ENCODE measurements at places on chromosomes 1 and 21.
A peak's percentile ranks its signal among the peaks of the same experiment; 100 is the strongest.

DNA sequence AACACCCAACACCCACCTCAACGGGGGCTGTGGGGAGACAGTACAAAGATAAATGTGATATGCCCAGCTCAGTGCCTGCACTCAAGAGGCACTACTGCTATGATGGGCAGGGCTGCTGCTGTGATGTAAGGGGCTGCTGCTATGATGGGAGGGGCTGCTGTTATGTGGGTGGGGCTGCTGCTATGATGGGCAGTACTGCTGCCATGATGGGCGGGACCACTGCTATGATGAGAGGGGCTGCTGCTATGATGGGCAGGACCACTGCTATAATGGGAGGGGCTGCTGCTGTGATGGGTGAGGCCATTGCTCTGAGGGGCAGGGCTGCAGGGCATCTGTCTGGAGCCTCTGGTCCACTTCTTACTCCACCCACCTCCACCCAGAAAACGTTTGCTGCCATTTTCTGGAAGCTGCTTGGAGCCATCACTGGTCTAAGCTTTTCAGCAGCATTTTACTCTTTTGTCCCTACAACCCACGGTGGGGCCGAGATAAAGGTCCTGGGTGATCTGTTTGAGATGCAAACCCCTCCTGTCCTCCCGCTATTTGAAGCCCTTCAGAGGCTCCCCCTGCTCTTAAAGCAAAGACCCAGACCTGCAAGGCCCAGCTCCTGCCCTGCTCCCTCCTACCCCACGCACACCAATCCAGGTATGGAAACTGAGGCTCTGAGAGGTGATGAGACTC is 656.9 kb downstream of the PTPRU start:
- no peak for DNase-seq

DNA sequence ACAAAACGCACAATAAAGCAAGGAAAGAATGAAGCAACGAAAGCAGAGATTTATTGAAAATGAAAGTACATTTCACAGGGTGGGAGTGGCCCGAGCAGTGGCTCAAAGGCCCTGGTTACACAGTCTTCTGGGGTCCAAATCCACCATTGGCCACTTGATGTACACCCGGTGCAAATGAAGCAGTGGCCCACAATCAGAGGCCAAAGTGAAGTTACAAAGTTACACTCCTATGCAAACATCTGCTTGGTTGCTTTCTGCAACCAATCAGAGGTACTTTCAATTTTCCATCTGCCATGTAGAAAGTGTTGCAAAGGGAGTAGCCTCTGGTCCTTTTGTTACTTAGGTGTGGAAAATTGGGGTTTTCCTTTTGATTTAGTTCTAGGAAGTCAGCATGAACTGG is 10.0 kb upstream of the DNAH14 start:
- DNase-seq = no peak

GRCh38 chr1:10598389-10598702 is 123.6 kb downstream of the PEX14 start:
- DNase-seq = no peak

DNA sequence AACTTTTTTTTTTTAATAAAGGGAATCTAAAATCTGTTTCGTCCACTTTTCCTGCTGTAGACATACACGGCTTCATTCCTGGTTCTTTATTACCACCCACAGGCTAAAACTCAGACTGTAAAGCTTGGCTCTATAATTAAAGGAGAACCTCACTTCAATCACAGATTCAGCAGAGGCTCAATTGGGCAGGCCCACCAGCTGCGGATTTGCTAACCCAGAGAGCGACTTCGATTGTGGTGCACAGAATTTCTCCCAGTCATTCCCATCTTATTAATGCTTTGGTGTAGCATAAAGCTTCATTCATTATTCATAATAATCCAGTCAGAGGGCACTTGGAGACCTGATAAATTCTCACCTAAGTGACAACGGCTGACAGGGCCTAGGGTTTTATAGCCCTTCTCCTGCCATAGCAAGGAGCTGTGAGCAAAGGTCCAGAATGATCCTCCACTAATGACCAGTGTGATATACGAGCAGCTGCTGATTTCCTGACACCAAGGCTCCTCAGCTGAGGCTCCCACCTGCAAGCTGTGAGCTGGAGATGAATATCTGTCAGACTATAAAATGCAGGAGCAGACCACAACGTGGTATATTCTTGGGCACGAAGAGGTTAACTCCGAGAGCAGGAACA is 149.0 kb downstream of the ATP6V1G3 start:
- DNase-seq = no peak

DNA sequence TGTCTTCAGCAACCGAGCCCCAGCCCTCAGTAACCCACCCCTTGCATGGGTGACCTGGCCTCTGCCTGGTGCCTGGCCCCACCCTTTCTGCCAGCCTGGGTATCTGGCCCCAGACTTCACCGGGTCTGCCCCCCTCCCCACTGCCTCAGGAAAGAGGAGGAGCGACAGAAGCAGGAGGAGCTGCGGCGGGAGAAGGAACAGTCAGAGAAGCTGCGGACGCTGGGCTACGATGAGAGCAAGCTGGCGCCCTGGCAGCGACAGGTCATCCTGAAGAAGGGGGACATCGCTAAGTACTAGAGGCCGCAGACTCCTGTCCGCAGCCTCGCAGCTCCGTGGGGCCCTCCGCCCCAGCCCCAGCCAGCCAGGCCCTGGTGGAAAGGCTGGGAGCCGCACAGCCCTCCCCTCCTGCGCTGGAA is 6.1 kb downstream of the TNFRSF25 start:
- peak; percentile 62 for DNase-seq

GRCh38 chr1:67004176-67004575 is 49.8 kb downstream of the SLC35D1 start:
- no peak for DNase-seq

GRCh38 chr1:187928288-187928687 is 1099.5 kb downstream of the PLA2G4A start:
- DNase-seq = no peak

- DNase-seq = no peak
These were observed 286.9 kb downstream of the KIF26B start for GRCh38 chr1:245441689-245442088.

DNA sequence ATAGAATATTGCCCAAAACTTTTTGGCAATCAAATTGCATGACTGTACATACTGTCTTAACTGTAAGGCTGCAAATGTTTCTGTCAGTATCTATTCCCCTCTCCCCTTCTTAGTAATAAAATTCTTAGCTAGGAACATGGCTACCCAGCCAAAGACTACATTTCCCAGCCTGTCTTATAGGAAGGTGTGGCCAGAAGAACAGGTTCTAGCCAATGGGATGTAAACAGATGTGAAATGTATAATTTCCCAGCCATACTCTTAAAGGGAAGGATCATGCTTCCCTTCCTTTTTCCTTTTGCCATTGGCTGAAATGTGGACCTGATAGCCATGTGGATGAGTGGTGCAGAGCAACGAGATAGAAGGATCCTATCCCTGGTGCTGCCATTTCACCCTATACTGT is 7.0 kb upstream of the HIVEP3 start:
- no peak for DNase-seq

DNA sequence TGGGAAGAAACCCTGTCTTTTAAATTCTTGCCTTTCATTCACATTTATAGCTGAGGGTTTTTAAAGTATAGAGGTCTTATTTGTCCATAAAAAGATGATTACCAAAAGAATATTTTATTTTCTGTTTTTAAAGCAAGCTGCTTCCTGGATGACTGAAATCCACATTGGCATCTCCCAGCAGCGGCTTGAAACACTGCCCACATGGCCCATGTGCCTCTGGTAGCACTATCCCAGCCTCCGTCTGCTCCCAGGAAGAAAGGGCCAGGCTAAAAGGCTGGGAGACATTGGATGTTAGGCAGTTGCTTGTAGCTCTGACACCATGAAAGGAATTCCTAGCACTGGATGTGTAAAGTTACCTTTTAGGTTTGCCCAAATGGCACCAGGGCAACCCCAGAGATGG is 169.9 kb upstream of the CACNA1E start:
- no peak for DNase-seq

- no peak for DNase-seq
These were observed 34.4 kb upstream of the OLIG2 start for GRCh38 chr21:32991361-32991760.

DNA sequence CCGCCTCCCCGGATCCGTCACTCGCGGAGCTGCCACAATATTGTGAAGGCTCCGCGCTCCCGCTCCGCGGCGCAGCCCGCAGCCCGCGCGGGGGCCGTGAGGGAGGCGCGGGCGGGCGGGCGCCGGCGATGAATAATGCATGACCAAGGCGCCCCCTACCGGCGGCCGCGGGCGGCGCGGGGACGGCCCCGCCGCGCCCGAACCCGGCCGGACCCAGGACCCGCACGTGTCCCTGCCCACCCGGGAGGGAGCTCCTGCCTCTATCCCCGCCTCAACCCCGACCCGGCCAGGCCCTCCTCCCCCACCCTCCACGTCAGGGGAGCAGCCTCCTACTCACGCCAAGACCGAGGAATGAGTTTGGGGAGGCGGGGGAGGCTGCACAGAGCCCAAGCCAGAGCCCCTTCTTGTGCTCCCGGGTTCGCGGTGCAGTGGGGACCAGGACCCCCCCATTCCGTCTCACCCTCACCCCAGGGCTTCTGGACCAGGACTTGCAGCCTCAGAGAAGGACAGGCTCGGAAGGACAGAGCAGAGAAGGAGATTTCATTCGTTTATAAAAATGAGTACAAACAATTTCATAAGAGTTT is 70.8 kb upstream of the CASZ1 start:
- peak; percentile 53 for DNase-seq

DNA sequence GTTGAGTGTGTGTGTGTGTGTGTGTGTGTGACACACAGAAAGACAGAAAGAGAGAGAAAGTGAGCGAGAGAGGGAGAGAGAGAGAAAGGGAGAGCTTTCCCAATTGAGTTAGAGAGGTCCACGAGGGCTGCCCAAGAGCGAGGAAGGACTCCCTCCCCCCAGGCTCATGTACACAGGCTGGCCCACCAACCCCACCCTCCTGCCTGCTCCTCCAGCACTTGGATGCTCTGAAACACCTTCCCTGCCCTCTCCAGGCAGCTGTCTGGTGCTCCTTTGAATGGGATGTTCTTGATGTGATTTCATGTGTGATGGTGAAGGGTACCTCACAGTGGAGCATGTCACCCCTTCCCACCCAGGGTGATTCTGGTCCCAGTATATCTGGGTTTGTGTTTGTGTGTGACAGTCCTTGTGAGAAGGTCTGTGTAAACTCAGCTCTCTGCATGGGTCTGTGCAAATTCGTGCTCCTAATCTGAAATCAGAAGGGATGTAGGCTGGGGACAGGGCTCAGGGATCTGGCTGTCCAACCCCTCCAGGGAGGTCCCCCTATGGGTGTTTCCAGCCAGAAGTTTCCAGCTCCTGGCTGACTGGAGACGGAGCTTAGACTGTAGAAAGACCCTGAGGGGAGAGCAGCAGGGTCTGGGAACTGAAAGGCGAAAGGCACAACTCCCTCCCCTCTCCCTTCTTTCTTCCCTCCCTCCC is 6.8 kb upstream of the PEAR1 start:
- DNase-seq = no peak

GRCh38 chr1:86706018-86706635 is 1.8 kb downstream of the SH3GLB1 start:
- DNase-seq = no peak

GRCh38 chr1:56073206-56073605 is 506.2 kb downstream of the PLPP3 start:
- DNase-seq = no peak

- no peak for DNase-seq
These were observed 52.7 kb downstream of the AGBL4 start for GRCh38 chr1:49971088-49971487.

DNA sequence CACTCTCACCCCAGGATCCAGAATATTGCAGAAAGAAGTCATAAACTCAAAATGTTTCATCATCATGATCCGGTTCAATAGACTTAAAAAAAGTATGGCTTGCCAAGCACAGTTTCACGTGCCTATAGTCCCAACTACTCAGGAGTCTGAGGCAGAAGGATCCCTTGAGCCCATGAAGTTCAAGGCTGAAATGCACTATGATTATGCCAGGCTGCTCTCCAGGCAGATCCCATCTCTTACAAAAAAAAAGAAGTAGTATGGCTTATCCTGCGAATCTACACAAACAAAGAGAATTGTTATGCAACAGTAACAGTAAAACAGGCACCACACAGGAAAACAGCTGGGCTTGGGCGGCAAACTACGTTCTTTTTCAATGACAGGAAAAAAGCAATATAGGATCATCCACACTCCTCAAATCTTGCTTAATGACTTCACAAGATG is 76.2 kb downstream of the EIF4G3 start:
- no peak for DNase-seq

- no peak for DNase-seq
These were observed 52.5 kb downstream of the CDC7 start for GRCh38 chr1:91553177-91553591.

Measured in stimulated activated naive CD4-positive, alpha-beta T cell treated with Interleukin-2 at 50 U/mL for 16 hours (primary cell).